ENCODE measurements at places on chromosomes 7 and 10.

DNA sequence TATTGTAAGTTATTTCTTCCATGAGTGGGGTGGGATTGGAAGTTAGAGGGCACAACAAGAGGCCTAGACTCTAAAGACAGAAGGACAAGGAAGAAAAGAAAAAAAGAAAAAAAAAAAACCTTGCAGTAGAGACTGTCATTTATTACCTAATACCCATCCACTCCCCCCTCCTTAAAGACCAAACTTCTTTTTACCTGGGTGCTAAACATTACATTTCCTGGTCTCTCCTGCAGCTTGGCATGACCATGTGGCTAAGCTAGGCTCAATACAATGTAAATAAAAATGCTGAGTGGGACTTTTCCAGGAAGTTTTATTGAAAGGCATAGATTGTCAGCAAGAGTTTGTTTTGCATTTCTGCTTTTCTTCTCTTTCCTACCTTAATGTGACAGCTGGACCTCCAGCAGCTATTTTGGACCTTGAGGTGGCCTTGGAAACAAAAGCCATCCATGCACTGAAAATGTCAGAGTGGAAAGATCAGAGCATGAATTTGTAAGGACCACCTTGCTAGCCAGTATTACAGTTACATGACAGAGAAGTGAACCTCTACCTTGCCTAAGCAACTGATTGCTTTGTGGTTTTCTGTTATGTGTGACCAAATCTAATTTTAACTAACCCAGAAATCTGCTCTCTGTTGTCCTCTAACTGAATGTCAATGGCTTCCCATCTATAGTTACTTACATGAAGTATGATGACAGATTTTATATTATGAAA, 81.3 kb upstream of the SFMBT2 start:
- no peak for DNase-seq

DNA sequence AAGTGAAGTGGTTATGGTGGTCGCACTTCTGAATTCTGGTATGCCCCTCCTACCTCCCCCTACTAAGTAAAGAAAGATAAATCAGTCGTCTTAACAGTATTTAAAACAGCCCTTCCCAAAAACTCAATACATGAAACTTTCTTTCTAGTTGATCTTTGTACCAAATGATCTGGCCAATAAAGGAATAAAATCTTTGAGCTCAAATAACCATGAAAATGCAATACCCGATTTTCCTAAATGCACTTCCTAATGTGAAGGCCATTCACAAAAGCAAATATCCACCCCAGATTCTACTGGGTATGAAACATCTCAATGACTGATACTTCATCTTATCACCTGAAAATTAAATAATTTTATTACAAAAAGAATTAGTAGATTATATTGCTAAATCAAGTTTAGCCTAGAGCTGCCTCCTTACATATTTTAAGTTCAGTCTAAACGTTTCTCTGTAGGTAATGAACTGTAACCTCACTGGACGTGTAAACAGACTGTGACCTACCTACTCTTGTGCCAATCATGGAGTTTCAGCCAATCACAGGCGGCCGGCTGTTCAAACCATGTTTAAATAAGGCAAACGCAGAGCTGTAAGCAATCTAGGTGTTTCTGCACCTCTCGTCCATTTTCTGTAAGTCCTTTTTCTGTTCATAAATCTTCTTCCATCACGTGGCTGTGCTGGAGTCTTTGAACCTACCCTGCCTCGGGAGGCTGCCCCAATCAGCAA, 146.9 kb upstream of the AKR1E2 start:
- DNase-seq = no peak

DNA sequence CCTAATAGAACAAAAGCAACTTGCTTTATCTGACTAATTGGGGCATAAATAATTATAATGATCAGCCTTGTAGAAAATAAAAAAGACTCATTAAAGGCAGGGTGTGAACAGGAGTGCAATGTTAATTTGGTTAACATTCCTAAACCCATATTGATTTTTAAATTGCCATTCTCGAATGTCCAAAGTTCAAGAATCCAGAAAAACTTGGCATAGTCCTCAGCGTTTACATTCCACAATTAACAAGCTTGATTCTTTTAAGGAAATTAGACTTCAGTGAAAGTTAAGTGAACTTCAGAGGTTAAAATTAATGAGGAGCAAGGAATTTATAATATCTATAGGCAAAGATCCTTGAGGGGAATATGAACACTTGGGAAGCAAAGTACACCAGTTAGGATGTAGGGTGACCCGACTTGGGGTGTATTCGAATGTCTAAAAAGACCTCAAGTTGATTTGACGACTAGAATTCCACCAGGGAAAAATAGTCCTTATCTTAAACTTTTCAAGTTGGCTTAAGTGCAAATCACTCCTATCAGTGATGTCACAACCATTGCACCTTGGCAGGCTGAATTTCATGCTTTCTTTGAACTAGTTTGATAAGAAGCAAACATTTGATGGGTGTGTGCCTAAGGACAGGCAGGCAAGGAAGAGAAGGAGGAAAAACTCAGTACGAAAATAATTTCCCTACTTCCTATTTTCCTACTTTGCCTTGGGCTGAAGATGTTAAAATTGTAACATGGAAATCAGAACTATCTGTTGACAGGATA, 830.4 kb upstream of the COBL start:
- DNase-seq = no peak

- DNase-seq = no peak
Observed at GRCh38 chr7:129188892-129189660, 643 bp downstream of the SMO start.

GRCh38 chr7:155143381-155143780, 73.3 kb downstream of the HTR5A start:
- no peak for DNase-seq

DNA sequence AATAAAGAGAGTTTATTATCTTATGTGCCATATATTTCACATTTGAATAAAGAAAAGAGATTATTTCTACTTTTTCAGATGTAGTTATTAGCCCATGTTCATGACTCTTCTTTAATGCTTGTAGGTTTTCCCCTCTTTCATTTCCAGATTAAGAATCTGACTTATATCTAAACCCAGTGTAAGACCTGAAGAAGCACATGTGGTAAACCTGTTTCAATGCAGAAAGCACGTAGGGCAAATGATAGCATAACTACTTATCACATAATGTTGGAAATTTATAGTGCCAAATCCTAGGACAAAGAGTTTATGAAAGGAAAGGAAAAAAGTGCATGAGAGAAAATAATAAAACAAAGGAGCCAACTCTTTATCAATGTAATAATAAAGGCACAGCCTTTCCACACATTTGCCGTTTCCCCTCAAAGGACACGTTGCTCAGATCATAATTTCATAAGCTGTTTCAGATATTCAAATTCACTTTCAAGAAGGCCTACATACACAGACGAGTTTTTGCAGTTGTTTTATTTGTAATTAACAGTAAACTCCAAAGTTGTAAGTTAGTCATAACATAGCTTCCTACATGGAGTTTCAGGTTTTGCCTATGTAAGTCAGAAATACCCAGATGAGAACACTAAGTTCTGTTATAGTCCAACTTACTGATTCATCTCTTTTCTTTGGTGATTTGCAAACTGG, 88.8 kb upstream of the MDFIC start:
- no peak for DNase-seq

DNA sequence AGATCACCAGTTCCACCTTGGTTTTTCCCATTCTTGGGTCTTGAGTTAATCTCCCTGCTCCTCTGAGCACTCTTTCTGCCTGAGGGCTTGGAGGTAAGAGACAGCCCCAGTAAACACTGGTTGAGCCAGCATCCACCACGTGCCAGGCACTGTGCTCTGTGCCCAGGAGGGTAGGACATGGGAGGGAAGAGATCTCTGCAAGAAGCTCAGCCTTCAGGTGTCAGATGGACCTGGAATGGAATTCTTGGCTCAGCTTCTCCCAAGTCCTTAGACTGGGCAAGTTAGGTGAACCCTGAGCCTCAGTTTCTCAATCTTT, 2.5 kb downstream of the ZYX start:
- DNase-seq = no peak

- DNase-seq = no peak
Observed at GRCh38 chr10:4685904-4686643, 139.9 kb upstream of the AKR1E2 start.

DNA sequence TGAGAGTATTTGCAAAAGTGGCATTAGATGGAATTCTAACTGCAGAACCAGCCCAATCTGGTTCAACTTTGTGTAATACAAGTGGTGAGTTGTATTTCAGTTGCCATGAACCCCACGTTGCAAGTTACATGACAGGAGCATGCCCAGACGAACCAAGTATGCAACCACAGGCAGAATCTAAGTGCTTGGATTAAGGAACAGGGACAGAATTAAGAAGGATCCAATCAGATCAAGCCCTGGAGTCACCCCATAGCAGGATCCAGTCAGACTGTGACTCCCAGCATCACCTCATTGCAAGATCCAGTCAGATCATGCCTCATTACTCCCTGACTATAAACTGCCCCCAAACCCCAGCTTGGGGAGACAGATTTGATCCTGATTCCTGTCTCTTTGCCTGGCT, 388.7 kb upstream of the NRP1 start:
- no peak for DNase-seq

DNA sequence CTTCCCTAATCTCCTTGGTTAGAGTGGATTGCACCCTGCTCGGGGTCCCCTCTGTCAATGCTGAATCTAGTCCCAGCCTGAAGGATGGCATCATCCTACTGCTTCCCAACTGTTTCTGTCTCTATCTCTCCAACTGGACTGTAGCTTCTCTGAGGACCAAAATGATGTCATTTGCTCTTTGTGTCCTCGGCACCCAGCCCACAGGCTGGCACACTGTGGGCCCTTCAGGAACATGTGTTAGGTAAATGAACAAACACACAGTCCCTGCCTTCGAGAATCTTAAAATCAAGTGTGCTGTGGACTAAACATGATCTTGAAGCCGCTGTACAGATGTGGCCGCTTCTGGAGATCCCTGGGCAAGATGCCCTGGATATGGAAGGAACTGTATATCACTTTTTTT, 5.0 kb upstream of the CDH23 start:
- DNase-seq = no peak

DNA sequence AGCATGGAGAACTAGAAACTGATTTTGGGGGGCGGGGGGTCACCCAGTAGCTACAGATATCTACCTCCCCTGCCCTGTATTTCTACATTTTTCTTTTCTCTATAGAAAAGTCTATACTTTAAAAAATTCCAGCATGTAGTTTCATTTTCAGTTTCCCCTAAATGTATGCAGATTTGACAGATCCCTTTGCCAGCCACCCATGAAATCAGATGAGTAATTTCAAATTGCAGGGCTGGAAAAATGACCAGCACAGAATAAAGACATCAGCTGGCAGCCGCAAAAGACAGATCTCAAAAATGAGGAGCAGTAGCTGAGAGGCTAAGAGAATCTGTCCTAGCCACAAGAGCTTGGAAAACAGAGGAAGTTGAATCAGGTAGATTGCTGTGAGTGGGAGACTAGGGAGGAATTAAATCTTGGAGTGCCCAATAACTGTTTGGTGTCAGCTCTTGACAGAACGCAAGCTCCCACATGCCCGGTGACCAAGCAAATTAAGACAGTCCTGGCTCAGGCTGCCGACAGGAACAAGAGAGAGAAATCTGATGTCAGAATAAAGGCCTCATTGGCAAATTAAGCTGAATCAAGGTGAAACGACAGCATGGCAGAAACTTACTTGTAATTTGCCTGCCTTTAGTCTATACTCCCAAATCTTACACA, 24.5 kb downstream of the ADRB1 start:
- DNase-seq = no peak

GRCh38 chr7:97732565-97733275, 834 bp downstream of the TAC1 start:
- no peak for DNase-seq

GRCh38 chr7:108613147-108613948, 43.7 kb downstream of the DNAJB9 start:
- peak; percentile 59 for DNase-seq

GRCh38 chr10:16649757-16650156, 128.1 kb upstream of the C1QL3 start:
- DNase-seq = no peak

- DNase-seq = no peak
Observed at GRCh38 chr7:81008901-81009300, 90.0 kb upstream of the SEMA3C start.

DNA sequence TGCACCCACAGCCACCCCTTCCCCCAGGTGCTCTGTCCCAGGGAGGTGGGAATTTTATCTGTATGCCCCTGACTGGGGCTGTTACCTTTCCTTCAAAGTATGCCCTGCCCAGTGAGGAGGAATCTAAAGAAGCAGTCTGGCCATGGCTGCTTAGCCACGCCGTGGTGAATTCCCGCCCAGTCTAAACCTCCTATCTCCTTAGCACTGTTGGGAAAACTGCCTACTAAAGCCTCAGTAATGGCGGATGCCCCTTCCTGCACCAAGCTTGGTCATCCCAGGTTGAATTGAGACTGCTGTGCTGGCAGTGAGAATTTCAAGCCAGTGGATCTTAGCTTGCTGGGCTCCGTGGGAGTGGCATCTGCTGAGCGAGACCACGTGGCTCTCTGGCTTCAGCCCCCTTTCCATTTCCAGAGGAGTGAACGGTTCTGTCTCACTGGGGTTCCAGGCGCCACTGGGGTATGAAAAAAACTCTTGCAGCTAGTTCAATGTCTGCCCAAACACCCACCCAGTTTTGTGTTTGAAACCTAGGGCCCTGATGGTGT, 87.2 kb downstream of the ABCC2 start:
- no peak for DNase-seq

DNA sequence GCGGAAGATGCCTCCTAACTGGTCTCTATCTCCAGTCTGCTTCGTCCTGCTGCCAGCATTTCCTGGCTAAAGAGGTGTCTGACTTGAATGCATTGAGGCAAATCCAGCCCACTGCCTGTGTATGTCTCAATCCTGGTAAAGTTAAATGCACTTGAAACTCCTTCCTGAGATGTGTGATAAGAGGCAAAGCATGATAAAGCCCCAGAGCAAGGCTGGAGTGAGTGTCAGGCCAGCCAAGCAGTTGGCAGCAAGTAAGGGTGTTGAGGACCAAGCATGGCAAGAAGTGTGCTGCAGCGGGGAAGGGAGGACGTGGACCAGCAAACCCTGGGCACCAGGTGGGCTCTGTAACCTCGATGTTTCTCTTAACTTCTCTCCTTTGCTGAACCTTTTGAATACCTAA, 29.1 kb downstream of the LRRC18 start:
- DNase-seq = no peak

- DNase-seq = no peak
Observed at GRCh38 chr10:78332657-78333056, 299.0 kb downstream of the RPS24 start.

DNA sequence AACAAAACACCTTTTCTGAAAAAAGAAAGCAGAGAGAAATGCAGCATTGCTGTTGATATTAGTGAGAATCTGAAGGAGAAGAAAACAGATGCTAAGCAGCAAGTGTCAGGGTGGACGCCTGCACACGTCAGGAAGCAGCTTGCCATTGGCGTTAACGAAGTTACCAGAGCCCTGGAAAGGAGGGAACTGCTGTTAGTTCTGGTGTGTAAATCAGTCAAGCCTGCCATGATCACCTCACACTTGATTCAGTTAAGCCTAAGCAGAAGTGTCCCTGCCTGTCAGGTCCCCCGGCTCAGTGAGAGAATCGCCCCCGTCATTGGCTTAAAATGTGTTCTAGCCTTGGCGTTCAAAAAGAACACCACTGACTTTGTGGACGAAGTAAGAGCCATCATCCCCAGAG, 6.4 kb downstream of the RPP38 start:
- no peak for DNase-seq

DNA sequence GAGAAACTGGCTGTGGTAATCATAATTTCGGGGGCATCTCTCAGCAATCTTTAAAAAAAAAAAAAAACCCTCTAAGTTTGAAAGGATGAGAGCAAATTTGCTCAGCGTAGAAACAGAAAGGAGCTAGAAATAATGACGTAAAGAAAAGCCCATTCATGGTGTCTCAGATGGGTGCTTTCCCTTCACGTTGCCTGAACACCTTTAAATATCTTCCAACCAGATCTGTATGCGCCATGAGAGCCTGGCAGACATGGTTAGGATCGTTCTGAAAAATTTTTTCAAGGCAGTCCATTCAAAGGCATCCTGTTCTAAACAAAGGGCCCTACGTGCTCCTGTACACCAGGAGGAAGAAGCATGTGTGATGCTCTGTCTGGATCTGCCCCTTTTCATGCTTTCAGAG, 141.2 kb upstream of the C1QL3 start:
- no peak for DNase-seq

Measured in COR-L47 (cell line).